ENCODE measurements at places on chromosomes 1 and 21. TPM values are rescaled to one million over a fixed set of nuclear protein-coding genes. Genes with fewer than 3 reads are reported as not detected.

DNA sequence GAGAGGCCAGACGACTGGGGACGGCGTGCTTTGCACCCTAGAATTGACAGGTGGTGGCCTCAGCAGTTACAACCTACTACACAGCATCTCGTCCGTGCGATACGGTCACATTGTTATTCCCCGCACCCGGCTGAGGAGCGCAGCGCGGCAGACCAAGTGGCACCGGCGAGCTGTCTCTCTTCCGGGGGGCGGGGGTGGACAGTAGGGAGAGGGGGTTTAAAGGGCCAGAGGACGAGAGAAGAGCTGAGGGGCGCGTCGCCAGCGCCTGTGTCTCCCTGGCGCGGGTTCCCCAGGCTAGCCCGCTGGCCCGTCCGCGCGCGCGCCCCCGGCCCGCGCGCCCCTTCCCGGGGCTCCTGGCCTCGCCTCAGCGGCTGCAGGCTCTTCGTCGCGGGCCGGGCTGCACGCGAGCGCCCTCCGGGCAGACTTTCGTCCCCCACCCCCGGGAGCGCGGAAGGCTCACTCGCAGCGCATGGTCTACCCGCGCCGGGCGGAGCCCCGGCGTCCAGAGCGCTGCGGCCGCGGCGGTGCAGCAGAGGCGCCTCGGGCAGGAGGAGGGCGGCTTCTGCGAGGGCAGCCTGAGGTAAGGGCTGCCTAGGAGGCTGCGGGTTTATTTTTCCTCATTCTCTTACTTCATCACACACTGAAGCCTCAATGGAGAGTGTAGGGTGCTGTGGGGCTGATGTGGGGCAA is at the start of gene PDE4B:
TSS of gene PDE4B (plus strand) at position 227 of the 690 bp plus-strand sequence.
- DNase-seq, result no peak

DNA sequence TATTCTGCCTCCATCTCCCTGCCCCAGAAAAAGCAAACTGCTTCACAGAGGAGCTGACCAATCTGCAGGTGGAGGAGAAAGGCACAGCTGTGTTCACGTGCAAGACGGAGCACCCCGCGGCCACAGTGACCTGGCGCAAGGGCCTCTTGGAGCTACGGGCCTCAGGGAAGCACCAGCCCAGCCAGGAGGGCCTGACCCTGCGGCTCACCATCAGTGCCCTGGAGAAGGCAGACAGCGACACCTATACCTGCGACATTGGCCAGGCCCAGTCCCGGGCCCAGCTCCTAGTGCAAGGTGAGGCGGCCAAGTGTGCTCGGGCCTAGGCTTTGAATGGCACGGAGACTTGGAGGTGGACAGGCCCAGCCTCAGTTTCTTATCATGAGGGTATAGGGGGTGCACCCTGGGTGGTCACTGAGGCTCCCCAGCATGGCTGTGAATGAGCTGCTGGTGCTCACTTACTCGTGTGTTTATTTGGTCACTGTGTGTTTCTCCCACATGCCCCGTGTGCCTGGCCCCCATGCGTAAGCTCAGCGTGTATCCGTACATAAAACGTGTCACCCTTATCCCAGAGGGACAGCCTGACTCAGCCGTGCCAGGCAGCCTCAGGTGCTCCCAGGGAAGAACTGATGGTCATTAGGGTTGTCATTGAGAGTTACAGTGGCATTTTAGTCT is 75.8 kb downstream of the OBSCN start:
- no peak for DNase-seq

GRCh38 chr1:44318097-44319088 is 36.7 kb downstream of the ERI3 start:
- peak; percentile 40 for DNase-seq

DNA sequence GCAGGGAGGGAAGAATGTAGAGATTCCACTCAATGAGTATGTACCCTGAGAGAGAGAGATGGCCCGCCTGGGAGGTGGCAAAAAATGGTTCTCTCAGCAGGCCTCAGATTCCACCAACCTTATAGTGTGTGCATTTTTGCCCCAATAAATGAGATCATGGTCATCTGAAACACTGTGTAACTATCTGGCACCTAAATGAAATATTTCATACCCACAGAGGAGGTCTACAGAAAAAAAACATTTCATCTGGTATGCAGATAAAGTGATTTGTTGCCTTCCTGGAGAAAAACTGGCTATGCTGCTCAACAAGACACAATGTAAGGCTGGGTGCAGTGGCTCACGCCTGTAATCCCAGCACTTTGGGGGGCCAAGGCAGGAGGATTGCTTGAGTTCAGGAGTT is 4.9 kb downstream of the TMCO2 start:
- DNase-seq, result no peak

DNA sequence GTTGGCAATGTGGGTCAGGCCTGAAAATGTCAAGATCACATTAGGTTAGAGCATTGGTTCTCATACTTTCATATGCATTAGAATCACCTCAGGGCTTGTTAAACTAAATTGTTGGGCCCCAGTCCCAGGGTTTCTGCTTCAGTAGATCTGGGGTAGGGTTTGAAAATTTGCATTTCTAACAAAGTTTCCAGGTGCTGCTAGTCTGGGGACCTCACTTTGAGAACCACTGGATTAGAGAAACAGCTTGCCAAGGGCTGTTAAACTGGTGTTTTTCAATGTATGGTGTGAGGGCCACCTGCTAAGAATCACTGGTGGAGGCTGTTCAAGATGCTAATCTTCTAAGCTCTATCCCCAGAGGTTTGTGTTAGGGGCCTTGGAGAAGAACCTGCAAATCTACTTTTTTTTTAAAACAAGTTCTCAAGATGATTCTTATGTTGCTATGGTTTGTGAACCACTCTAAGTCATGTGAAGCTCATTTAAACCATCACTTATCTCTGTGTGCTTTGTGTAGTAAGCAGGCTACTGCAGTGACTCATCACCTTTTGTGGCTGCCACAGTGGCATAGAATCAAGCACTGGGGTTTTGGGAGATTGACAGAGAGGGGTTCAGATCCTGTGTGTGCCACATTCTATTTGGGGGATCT is 152.2 kb downstream of the S1PR1 start:
- DNase-seq, result no peak

DNA sequence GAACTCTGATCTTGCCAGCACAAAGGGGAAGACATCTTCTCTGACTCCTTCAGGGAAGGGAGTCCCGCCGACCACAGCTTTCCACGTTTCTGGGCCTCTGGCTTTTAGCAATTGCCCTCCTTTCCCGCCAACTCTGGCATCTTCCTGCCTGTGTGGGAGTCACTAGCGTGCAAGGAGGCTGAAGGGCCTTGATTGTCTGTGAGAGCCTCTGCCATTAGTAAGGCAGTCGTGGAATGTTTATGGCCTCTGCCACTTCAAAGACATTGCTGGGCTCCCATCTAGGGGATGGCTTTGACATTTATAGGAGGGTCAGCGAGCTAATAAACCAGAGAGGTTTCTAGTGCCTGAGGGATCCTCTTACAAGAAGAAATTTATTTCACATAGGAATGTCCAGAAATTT is 14.3 kb upstream of the PROK1 start:
- DNase-seq, result no peak

- DNase-seq, result no peak
Observed at GRCh38 chr1:206643118-206643698, 7.9 kb downstream of the DYRK3 start.

G0S2 gene
- 8.1 TPM for total RNA-seq

GRCh38 chr1:213982672-213983492 is 4.9 kb upstream of the PROX1 start:
- no peak for DNase-seq

SLC25A34 gene
- 0.07 TPM for total RNA-seq
